Activated CD8-positive, alpha-beta memory T cell treated with anti-CD3 and anti-CD28 coated beads for 48 hours (primary cell): ENCODE measurements at places on chromosomes 6 and 20.

DNA sequence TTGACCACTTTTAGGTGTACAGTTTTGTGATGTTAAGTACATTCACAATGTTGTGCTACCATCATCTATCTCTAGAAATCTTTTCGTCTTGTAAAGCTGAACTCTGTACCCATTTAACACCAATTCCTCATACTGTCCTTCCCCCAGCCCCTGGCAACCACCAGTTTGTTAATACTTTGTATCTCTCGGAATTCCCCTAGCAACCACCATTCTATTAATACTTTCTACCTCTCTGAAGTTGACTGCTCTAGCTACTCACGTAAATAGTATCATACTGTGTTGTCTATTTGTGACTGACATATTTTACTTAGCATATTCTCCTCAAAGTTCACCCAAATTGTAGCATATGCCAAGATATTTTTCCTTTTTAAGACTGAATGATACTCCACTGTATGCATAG, 82.3 kb upstream of the CLDN20 start:
- no peak for DNase-seq

- DNase-seq: no peak
These were observed 156.2 kb upstream of the PLCB4 start for GRCh38 chr20:8912731-8913130.

- no peak for DNase-seq
These were observed 229.3 kb upstream of the TENT5A start for GRCh38 chr6:81981812-81982211.

DNA sequence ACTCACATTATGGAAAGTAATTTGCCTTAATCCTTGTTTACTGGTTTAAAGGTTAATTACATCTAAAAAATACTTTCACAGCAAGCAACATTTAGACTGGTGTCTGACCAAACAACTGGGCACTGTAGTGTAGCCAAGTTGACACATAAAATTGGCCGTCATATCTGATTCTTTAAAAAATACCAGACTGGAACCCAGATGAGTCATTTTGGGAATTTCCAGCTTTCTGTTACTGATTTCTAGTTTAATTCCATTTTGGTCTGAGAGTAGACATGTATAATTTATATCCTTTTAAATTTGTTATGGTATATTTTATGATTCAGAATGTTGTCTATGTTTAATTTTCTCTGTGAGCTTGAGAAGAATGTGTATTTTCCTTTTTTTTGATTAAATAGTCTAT, 44.1 kb downstream of the SCP2D1 start:
- no peak for DNase-seq

- no peak for DNase-seq
These were observed 28.0 kb downstream of the IL22RA2 start for GRCh38 chr6:137145421-137145820.

DNA sequence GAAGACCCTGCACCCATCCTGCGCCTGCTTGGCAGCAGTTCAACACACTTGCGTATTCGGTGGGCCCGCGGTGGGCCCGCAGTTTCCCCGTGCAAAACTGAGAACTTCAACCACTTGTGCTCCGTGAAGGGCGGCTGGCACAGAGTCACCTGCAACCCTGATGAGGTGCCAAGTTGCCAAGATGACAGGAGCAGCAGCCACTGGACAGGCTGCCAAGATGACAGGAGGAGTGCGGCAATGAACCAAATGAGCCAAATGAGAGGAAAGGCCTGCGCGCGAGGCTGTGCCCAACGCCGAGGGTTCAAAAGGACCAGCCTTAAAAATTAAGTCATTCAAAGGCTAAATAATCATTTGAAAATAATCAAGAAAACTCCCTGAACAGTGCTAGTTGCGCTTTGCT, 20.1 kb downstream of the DIDO1 start:
- no peak for DNase-seq

DNA sequence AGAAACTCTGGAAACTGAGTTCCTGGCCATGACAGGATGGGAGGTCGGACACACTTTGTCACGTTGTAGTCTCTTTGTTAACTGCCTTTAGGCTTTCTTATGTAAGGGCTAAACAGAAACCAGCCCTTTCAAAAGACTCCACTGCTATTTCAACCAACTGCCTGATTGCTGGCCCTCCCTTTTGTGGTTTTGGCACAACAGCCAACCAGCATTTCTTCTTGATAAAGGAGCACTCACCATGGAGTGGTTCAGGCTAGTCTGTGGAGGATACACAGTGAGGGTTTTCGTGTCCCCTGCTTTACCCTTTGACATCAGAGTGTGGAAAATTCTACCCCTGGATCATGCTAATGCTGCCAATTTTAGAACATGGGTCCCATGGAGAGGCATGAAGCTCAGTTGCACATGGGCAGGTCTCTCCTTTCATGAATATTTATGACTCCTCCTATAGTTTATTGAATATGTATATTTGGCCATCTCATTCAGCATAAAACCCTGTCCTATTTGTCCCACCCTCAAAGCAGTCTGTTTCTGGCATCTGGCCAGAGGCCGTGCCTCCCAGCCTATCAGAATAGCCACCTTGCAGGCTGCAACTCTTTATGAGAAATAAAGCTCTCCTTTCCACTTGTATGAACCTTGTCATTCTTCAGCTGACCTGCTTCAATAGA, 148.3 kb downstream of the HS3ST5 start:
- no peak for DNase-seq
